ENCODE measurements at places on chromosomes 12 and 14.

DNA sequence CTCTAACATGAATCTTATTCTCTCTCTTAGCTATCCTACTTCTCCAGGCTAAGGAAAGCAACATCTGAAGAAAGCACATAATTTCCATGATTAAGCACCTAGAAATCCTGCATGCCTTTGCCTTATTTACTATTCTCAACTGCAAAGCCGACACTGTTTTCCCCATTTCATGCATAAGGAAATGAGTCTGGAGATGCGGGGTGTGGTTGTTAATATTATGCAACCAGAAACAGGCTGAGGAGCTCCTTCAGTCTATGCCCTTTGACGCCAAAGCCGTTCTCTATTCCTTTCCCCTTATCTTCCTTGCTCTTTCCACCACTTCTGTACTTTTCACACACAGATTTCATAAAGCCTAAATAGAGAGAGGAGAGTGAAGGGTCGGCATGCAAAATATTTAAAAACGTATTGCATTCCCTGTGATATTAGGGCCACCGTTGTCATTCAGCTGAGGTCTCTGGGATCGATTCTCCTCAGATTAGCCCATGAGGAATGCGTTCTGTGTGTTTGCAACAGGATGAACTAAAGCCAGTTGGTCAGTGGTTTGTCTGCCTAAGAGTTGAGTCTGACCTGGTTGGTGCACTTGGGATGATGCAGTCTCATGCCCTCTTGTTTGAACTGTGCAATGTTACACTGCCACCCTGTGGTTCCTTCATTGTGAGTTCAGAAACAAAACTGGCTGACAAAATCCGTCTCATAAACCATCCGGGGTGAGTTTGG, 53.1 kb upstream of the PLEKHG7 start:
- peak; percentile 69 for DNase-seq

DNA sequence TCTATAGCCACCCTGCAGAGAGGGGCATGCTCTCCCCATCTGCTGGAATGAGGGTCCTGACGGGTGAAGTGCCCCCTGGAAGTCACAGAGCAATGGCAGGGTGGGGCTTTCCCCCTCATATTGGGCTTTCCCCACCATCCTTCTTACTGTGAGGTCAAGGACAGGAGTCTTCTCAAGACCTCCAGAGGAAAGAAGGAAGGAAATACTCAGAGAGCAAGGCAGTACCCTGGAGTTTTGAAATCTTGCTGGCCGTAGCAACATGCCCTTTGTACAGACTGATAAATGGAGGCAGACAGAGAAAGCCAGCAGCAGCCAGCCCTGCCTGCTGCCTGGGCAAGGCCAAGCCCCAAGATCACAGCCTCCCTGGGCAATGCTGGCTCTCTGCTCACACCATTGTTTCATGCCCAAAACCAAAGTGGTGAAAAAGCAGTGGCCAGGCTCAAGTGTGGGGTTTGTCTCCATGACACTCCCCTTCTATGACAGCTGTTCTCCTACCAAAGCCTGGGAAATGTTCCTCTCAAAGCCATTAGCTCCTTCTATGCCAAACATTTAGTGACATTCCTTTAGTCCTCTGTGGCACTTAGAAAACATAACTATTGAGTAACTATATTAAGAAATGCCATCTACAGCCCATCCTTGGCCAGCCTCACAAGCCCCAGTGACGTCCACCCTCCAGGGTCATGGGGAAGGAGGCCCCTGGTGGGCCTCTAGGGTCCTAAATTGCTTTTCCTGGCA, 13.2 kb upstream of the ITPK1 start:
- DNase-seq, result no peak

DNA sequence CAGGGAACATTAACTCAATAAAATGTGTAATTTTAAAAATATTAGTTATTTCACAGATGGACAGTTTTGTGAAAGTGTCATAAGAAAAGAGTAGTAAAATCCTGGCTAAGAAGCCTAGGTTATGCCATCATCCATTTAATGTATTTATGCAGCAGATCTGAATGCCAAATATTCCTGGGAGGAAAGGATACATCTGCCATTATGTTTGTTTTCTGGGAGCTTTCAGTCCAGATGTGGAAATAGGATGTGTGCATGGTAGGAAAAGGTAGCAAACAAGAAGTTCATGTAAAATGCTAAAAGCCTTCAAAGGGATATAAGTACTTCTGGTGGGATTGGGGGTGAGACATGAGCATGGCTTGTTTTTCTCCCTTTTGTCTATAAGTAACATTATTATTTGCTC, 27.0 kb upstream of the CLEC14A start:
- no peak for DNase-seq

DNA sequence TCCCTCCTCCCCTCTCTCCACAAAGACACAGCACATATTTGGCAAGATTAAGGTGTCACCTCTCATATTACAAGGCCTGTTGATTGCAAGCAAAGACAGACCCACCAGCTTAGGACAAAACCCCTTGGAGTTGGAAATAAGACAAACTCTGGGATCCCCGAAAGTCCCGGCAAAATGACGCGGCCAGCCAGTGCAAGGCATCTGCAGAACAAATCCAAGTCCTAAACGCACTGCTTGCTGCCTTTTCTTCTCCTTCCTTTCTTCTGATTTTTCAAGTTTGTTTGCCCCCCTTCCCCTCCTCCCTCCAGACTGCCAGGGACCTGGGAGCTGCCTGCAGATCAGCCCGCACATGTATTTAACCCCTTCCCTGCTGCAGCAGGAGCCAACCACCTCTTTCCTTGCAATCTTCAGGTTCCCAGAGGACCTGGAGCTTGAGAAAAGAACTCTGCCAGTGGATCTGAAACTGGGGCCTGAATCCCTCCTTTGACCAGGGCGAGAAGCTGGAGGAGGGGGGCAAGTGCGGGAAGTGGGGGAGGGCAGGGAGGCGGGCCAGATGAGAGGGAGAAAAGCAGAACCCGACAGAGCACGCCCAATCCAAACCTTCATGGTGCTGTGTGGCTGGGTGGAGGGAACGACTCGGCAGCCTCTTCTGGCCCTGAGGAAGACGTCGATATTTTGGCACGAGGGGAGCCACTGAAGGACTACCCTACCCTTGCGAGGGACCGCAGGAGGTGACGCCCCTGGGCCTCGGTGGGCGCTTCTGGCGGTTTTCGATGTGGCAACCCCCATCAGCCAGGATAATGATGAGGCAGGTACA, 2.0 kb upstream of the NTF3 start:
- no peak for DNase-seq

- DNase-seq, result no peak
Measured at GRCh38 chr12:93959657-93960056, 188.7 kb upstream of the PLXNC1 start.

- no peak for DNase-seq
Measured at GRCh38 chr12:65609359-65609771, 214.9 kb upstream of the HMGA2 start.

DNA sequence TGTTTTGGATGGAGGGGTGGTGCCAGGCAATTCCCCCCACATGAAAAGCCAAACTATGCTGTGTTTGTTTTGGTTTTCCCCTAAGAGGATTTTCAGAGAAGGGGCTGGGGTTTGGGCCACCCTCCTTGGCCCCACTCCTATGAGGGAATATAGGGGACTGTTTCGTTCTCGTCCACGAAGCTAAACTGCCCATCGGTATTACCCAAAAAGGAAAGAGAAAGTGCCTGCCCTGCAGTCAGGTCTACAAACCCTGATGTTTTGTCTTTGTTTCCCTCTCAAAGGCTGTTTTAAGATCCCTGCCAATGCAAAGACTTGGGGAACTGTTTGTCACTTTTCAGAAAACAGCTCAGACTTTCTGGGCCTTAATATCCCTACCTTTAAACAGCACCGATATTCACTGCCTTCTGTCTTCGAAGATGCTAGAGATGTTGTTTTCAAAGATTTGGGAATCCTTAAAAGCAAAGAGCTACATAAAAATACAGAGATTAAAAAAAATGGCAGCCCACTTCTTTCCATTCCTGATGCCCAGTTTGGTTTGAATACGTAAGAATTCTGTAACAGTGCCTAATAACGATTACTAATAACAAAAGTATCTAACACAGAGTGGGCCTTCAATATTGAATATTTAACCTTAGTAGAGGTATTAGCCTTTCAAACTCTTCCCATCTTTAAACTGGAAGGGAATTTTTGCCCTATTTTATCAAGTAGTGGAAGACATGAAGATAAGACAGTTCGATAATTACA, 518.4 kb downstream of the MED13L start:
- DNase-seq, result no peak

GRCh38 chr14:31388687-31389413, 31.5 kb downstream of the HEATR5A start:
- no peak for DNase-seq

DNA sequence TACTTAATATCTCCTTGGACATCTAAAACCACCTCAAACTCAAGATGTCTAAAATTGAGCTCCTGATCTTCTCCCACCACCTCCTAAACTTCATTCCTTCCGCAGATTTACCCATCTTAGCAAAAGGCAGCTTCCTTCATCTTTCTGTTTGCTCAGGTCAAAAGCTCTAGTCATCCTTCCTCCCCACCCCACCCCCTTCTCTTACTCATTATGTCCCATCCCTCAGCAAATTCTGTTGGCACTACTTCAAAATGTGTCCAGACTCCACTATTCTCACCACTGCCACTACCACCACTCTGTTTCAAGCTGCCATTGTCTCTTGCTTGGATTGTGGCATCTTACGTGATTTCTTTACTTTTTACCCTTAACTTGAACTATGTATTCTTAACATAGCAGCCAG, 59.2 kb upstream of the ZDHHC17 start:
- DNase-seq, result no peak

- no peak for DNase-seq
Measured at GRCh38 chr12:104622928-104623327, 166.2 kb downstream of the CHST11 start.

DNA sequence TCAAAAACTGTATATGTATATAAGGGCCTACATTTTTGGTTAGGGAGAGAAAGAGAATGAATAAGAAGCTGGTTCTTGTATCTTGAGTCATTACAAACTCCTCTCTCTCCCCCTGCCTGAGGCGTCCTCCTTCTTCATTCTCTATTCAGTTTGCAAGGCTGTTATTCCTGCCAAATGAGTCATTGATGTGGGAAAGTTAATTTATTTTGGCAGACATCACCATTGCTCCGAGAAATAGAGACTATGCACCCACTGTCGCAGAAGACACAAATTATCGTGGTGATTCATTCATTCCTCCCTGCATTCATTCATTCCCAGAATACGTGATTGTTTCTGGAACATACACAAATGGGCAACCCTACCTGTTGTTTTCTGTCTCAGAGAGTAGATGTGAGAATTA, 112.5 kb upstream of the MED13L start:
- DNase-seq, result no peak

- no peak for DNase-seq
Measured at GRCh38 chr14:61187196-61187905, 93.8 kb downstream of the TMEM30B start.

DNA sequence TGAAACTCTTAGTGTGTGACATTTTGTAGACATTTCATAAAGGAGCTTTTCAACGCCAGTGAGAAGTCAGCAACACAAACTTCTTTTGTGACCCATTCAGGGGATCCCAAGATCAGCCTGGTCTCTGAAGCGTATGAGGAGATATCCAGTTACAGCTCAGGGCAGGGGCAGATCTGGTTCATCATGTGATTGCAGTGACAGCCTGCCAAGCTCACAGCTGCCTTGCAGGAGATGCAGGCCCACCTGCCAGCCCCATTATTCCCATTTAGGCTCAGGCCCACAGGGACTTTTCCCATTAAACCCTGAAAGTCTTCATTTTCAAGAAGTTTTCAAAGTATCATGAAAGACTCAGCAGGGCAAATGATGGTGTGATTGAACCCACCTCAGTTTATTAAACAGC, 38.3 kb downstream of the SRGAP1 start:
- DNase-seq, result no peak

GRCh38 chr12:32107359-32108267, 966 bp downstream of the BICD1 start:
- DNase-seq, result no peak
